Hematopoietic multipotent progenitor cell treated with erythropoietin and hydrocortisone succinate and interleukin-3 and kit ligand, for 6 days (in vitro differentiated cells): ENCODE measurements at places on chromosomes 3 and 15.
A peak's percentile ranks its signal among the peaks of the same experiment; 100 is the strongest.

DNA sequence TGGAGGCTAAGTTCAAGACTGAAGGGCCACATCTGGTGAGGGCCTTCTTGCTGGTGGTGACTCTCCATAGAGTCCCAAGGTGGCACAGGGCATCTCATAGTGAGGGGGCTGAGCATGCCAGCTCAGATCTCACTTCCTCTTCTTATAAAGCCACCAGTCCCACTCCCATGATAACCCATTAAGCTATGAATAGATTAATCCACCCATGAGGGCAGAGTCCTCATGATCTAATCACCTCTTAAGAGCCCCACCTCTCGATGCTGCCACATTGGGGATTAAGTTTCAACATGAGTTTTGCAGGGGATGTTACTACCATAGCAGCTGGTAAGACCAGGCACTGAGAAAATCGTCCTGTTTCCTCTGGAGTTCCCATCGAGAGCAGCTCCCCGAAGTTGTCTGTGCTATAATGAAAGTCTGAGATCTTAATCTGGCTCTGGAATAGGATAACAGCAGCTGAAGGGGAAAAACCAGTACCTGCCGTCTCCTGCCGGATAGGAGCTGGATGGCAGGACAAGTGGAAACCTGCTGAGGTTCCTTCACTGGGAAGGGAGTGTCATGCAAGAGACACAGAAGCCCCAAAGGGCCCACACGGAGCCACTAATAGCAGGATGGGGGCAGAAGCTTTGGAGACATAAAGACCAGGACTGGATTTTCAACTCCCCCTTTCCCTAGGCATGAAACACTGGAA, 79.5 kb upstream of the EPHB3 start:
- DNase-seq = peak; percentile 42

DNA sequence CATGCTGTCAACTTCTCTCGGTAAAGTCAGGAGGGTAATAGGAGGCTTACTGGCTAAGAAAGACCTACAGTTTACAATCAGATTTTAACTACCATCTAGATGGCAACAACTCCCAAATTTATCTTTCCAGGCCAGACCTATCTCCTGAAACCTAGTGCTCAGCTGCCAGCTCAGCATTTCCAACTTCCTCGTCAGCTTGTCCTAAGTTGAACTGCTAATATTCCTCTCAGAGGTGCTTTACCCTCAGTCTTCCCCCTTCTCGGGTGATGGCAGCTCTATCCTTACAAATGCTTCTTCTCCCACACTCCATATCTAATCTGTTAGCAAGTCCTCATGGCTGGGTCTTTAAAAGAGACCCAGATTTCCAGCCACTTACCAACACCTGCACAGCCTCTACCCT, 36.9 kb upstream of the UBE2E2 start:
- no peak for DNase-seq

DNA sequence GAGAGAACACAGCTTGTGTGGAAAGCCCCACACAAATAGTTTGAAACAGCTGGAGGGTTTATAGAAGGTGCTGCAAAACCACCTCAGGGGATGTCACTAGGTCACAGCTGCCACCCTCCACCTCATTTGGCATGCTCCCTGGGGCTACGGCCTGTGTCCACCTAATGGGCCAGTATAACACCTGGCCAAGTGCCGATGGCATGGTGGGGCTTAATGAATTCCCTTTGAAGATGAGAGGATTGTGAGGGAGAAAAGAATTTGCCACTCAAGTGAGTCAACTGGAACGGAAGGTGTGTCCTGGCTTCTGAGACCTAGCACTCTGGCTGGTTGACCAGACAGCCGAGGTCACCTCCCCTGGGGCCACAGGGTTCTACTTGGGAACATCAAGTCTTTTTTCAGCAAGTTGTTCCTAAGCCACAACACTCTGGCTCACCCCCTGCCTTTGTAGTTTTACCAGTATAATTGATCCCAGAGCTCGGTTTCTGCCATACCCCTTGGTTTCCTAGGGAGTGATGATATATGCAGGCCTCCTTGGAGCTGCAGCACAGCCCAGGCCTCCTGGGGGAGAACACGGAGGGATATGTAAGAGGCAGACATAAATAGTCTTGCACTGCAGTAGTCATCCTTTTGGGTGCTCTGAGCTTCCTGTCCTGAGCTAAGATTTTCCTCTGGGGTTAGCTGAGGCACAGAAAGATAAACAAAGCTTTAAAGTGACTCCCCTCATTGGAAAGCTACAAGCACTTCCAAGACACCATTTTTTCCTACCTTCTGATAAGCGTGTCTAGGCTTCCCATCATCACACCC, 178.2 kb upstream of the LPP start:
- no peak for DNase-seq

DNA sequence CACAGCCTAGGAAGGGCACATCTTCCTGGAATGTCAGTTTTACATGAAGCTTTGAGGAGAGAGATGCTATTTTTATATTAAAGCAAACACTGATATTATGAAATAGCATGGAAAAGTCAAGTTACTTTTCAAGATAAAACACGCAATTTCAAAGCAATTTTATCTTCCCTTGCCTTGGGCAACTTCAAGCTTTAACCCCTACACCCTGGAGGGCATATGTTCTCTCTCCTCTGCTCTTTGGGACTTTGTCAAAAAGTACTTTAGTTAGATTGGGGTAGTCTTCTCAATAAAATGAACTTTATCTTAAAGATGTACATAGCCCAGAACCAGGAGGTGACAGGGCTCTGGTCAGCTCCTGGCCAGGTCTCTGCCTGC, 86.9 kb upstream of the PLXNA1 start:
- no peak for DNase-seq

GRCh38 chr3:135917076-135917475, 48.5 kb upstream of the PPP2R3A start:
- DNase-seq = no peak

GRCh38 chr3:58577269-58577821, at the start of gene FAM107A:
Gene FAM107A (minus strand): TSS chr3:58577391. CDS start chr3:58569860, 7,531 bp downstream.
- no peak for DNase-seq

DNA sequence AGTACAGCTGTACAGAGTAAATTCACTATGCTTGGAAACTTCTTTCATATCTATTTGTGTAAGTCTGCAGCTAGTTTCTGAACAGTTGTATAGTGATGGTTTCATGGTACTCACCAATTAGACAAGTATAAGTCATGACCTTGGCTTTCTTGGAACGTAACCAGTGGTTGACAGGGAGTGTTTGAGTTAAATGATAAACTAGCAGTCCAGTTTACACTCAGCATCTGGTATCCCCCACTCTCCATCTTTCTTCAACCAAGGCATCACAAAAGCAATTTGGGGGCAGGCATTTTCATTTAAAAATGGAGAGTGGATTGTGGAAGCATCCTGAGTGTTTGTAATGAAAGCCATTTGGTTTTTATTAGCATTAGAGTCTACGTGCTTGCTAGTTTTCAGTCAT, 26.0 kb downstream of the MME start:
- no peak for DNase-seq

DNA sequence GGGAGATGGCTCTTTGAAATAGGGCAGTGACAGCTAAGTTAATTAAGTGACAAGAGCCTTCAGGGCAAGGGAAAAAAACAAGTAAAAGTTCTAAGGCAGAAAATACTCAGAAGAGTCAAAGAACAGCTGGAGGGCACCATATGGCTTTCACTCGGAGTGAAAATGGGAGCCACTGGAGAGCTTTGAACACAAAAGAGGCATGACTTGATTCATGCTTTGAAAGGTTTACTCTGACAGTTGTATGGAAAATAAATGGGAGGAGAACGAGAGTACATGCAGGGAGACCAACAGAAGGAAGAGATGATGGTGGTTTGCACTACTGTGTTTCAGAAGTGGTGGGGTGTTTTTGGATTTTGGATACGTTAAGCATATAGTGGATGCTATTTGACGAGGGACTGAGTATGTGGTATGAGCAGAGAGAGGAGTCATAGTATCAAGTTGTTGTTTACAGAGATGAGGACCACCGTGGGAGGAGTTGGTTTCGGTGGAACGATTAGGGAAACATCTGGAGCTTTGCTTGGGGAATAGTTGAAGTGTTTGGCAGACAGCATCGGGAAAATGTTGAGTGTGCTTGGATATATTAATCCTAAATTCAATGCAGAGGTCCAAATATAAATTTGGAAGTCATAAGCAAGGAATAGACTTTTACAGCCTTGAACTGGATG, 411.5 kb downstream of the GABRG3 start:
- no peak for DNase-seq

DNA sequence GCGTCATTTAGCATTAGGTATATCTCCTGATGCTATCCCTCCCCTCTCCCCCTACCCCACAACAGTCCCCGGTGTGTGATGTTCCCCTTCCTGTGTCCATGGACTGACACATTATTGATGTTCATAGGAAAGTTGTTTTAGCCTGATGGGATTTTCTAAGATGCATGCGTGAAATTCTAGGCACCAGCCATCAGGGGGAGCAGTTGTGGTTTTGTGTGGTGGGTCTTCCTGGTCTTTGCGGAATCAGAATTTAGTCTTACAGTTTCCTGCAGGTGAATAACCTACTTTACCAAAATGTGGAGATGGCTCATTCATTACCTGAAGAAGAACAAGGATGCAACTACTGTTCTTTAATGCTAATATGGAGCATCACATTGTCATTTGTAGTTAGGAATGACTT, 455.0 kb upstream of the THBS1 start:
- DNase-seq = peak; percentile 74

DNA sequence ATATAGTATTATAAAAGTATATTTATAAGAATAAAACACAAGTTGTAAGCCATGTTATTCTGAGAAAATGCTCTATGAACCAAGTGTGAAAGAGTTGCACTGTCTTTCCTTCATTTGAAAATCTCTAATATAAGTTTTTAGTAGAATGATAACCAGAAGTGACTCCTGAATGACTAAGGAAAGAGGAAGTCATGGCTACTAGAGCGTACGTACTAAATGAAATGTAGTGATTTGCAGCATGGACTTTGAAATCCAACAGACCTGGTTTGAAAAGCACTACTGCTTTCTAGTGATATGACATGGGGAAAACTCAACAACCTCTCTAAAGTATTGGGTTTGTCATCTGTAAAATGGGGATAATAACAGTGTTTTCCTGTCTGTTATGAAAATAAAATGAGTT, 10.3 kb upstream of the DNAJC13 start:
- DNase-seq = no peak

- DNase-seq = peak; percentile 68
Measured at GRCh38 chr3:197736010-197736490, 654 bp downstream of the RUBCN start.

- DNase-seq = no peak
Measured at GRCh38 chr3:31804251-31805051, 176.6 kb downstream of the OSBPL10 start.

DNA sequence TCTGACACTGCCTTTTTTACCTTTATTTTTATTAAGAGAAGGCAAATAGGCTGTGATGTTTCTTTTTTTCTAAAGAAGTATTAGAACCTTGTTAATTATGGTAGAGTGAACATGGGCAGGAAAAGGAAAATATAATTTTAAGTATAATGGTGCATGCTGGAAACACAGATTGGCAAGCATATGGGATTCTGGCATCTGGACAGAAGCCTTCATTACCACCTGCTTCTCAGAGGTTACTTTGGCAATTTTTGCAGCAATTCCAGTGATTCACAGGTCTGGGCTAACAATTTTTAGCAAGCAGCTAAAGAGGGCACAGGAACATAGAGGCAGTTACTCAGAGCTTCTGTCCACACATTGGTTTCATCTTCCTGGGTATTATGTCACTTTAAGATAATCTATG, 258.3 kb downstream of the DIPK2A start:
- DNase-seq = no peak

DNA sequence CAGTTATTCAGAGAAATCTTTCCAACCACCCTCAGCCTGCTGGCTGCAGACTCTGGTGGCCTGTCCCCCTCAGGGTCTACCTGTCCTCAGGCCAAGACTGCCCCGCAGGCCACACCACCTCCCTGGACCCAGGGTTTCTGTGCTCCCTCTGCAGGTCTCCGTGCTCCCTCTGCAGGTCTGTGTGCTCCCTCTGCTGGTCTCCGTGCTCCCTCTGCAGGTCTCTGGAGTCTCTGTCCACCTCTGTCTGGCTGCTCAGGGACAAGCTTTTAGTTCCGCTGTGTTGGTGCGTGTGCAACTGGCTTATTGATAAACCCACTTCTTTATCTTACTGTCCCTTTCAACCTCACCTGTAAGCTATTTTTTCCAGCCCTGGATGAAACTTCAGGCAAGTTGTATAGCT, 30.1 kb downstream of the BDH1 start:
- no peak for DNase-seq

DNA sequence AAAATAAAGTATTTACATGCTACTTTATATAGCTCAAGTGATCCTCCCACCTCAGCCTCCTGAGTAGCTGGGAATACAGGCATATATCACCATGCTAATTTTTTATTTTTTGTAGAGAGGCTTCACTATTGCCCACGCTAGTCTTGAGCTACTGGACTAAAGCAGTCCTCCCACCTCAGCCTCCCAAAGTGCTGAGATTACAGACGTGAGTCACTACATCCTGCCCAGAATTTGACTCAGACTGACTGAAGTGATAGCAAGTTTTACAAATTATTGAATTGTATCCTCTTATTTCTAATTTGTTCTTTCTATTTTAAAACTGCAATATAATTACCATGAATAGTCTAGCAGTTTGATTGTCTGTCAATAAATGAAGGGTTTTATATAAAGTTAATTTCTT, 210.3 kb upstream of the CGNL1 start:
- DNase-seq = no peak

DNA sequence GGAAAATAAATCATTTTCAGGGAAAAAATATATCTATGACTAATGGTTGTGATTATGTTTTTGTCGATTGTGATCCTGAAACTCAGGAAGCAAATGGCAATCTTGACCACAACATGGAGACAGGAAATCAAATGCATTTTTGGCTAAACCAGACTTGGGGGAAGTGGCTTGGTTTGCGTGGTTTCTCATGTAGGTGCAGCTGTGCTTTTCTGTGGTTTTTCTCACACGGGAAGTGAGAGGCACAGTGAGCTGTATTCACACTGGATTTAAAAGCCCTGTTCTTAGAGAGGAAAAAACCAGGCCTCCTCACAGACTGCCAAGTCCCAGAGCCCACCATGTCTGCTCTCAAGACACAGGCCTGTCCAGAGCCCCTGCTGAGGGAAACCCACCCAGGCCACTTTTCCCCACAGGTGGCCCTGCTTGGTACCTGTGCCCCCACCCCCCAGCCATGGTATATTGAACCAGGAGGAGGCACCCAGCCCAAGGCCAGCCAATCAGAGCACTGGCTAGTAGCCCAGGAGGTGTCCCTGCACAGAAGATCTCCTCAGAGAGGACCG, 46.1 kb downstream of the BTD start:
- DNase-seq = peak; percentile 58

DNA sequence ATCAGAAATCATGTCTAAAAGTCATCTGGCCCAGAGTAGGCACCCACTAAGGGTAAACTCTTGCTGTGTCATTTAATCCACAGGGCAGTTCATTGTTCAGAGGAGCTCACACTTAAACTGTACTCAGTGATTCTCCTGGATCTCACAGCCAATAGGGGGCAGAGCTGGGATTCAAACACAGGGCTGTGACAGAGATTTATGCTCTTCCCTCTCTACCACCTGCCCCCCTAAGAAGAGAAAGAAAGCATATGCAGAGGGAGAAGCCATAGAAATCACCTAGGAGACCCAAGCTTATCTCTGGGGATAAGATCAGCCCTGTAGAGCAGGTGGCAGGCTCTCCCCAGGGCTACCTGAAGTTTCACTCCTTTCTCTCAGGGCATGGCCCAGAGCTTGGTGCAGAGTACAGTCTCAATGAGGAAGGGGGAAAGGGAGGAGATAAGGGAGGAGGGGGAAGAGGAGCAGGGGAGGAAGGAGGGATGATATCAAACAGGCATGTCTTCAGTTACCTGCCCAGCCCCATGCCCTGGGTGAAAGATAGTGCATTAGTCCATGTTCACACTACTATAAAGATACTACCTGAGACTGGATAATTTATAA, 51.8 kb upstream of the ADPGK start:
- peak; percentile 7 for DNase-seq

GRCh38 chr3:131328721-131329120, 52.9 kb upstream of the NUDT16 start:
- no peak for DNase-seq

- DNase-seq = no peak
Measured at GRCh38 chr3:57793737-57794187, 37.7 kb downstream of the SLMAP start.
